Endodermal cell (in vitro differentiated cells): ENCODE measurements at places on chromosomes 2 and 18. TPM values are rescaled to one million over a fixed set of nuclear protein-coding genes. Genes with fewer than 3 reads are reported as not detected.

The CCDC74B gene
- 8.7 and 9.2 TPM in 2 replicates for total RNA-seq

- H3K36me3 ChIP-seq = no peaks in the 10 kb centered on the region
- H3K4me1 ChIP-seq = no peaks in the 10 kb centered on the region
- no peak overlapping the region for H3K4me3 ChIP-seq
- no peaks in the 10 kb centered on the region for H3K27me3 ChIP-seq
Measured at GRCh38 chr2:6452702-6453481, 412.8 kb downstream of the CMPK2 start.

DNA sequence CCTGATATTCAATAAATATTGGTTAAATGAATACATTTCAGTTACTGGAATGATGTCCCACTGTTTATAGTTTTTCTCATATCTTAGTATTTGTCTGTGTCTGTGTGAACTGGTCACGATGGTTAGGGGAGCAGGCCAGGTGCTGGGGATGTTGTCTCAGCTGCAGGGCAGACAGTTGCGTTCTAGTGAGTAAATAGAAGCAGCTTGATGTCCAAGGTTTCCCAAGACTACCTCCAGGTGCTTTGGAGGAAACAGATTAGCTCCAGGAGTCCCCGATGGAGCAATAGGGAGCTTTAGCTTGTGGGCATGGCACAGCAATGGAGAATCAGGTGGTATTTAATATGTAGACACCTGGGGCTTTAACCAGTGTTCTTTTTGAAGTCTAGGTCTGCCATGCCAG lies 75.5 kb downstream of the GULP1 start:
- H3K4me1 ChIP-seq = peaks cover 7% of the 10 kb centered on the region
- no peaks in the 10 kb centered on the region for H3K36me3 ChIP-seq
- H3K27me3 ChIP-seq = peaks cover 22% of the 10 kb centered on the region
- no peak overlapping the region for H3K4me3 ChIP-seq

GRCh38 chr2:45741161-45741850 lies 89.8 kb downstream of the PRKCE start:
- H3K4me1 ChIP-seq = no peaks in the 10 kb centered on the region
- H3K4me3 ChIP-seq = no peak overlapping the region
- H3K27ac ChIP-seq = no peak overlapping the region
- no peaks in the 10 kb centered on the region for H3K36me3 ChIP-seq
- no peak for DNase-seq

DNA sequence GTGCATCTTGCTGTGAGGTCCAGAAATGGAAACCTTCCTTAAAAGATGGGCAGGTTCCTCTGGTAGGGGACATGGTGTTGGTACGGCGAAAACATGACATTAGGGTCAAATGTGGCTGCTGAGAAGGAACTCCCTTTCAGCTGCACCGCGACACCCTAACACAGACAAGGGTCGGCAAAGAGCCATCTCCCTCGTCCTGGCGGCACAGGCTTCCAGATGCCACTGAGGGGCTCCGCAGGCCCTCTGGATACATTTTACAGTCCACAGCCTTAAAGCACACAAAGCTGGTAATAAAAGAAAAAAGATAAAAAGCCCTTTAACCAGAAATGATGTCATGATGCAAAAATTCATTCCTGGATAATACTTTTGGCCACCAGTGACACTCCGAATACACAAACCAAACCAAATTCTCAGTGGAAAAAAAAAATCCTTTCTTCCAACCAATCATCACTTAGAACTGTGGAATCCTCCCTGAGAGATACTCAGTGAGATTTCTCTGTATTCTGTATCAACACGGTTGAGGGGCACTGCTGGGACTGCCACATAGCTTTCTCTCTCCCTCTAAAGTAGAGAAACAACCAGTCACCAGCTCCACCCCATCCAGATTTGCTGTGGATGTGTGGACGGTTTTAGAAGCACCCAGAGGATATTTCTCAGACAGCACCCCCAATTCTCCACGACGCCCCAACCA lies 174.8 kb downstream of the HDAC4 start:
- no peaks in the 10 kb centered on the region for H3K27me3 ChIP-seq
- H3K27ac ChIP-seq = no peak overlapping the region
- H3K4me3 ChIP-seq = no peak overlapping the region

GRCh38 chr18:46596119-46596518 lies 60.9 kb downstream of the LOXHD1 start:
- no peaks in the 10 kb centered on the region for H3K27me3 ChIP-seq
- no peak overlapping the region for H3K27ac ChIP-seq
- H3K4me1 ChIP-seq = no peaks in the 10 kb centered on the region
- no peak overlapping the region for H3K4me3 ChIP-seq
- no peaks in the 10 kb centered on the region for H3K36me3 ChIP-seq
- no peak for DNase-seq

The ANKRD62 gene
- total RNA-seq = not detected in 2 replicates

GRCh38 chr2:24418166-24418841 lies 58.0 kb upstream of the ITSN2 start:
- peak; percentile 81 for DNase-seq
- no peaks in the 10 kb centered on the region for H3K27me3 ChIP-seq
- H3K4me1 ChIP-seq = no peaks in the 10 kb centered on the region
- H3K4me3 ChIP-seq = no peak overlapping the region
- no peak overlapping the region for H3K27ac ChIP-seq
- H3K36me3 ChIP-seq = no peaks in the 10 kb centered on the region

The PROM2 gene
- 2.2 and 2.3 TPM in 2 replicates for total RNA-seq

GRCh38 chr18:74895686-74896085 lies 298.0 kb downstream of the ZNF407 start:
- no peak overlapping the region for H3K27ac ChIP-seq
- no peak for DNase-seq
- H3K36me3 ChIP-seq = no peaks in the 10 kb centered on the region
- H3K4me1 ChIP-seq = peaks cover 3% of the 10 kb centered on the region
- H3K27me3 ChIP-seq = no peaks in the 10 kb centered on the region
- no peak overlapping the region for H3K4me3 ChIP-seq

GRCh38 chr2:31267437-31268120 lies 33.6 kb downstream of the EHD3 start:
- no peak overlapping the region for H3K4me3 ChIP-seq
- H3K27ac ChIP-seq = no peak overlapping the region
- H3K27me3 ChIP-seq = no peaks in the 10 kb centered on the region
- H3K36me3 ChIP-seq = peaks cover 4% of the 10 kb centered on the region
- no peak for DNase-seq
- H3K4me1 ChIP-seq = no peaks in the 10 kb centered on the region

- no peaks in the 10 kb centered on the region for H3K4me1 ChIP-seq
- H3K4me3 ChIP-seq = no peak overlapping the region
- H3K36me3 ChIP-seq = no peaks in the 10 kb centered on the region
Measured at GRCh38 chr2:71465356-71465755, 12.0 kb downstream of the DYSF start.

GRCh38 chr2:240525802-240526201 lies 32.0 kb downstream of the ANKMY1 start:
- H3K36me3 ChIP-seq = peaks cover 9% of the 10 kb centered on the region
- no peak overlapping the region for H3K27ac ChIP-seq
- H3K4me1 ChIP-seq = no peaks in the 10 kb centered on the region

The RNU2-63P gene
- total RNA-seq = 8.3 and 19.8 TPM in 2 replicates

- no peaks in the 10 kb centered on the region for H3K36me3 ChIP-seq
- H3K27me3 ChIP-seq = no peaks in the 10 kb centered on the region
- no peak for DNase-seq
- H3K27ac ChIP-seq = no peak overlapping the region
Measured at GRCh38 chr2:163647300-163647699, 88.5 kb downstream of the FIGN start.

- no peaks in the 10 kb centered on the region for H3K27me3 ChIP-seq
- H3K4me3 ChIP-seq = no peak overlapping the region
- no peaks in the 10 kb centered on the region for H3K36me3 ChIP-seq
- H3K4me1 ChIP-seq = no peaks in the 10 kb centered on the region
- DNase-seq = no peak
Measured at GRCh38 chr2:199764273-199764800, 86.7 kb downstream of the FTCDNL1 start.

DNA sequence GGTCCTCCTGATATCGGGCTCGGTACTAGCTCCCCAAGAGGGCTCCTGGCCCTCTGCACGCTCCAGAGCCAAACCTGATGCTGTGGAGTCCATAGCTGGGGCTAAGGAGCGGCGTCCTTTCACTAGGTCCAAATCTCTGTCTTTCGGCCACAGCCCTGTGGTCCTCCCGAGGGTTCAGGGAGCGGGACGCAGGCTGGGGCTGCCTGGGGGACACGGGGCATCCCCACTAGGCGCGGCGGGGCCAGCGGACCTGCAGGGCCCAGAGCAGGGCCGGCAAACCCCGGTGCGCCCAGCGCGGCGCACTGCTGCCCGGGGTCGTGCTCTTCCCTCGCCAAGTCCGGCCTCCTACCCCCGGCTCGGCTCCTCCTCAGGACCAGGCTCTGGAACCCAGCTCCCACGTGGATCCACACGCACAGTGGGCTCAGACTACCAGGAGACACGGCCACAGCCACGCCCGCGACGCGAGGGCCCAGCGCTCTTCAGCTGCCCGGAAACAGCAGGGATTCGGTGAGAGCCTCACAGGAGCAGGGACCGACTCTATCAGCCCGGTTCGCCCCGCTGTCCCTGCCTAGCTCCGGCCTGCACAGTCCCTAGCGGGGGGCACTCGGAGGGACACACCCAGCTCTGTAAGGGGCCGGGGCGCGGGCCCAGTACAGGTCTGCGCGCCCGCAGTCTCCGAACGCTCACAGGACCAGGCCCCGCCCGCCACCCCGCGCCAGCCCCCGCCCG lies 593 bp downstream of the ZNF514 start:
- H3K4me3 ChIP-seq = peak overlapping the region; percentile 85
- no peaks in the 10 kb centered on the region for H3K4me1 ChIP-seq
- peaks cover 25% of the 10 kb centered on the region for H3K36me3 ChIP-seq
- no peak overlapping the region for H3K27ac ChIP-seq
- DNase-seq = peak; percentile 81

DNA sequence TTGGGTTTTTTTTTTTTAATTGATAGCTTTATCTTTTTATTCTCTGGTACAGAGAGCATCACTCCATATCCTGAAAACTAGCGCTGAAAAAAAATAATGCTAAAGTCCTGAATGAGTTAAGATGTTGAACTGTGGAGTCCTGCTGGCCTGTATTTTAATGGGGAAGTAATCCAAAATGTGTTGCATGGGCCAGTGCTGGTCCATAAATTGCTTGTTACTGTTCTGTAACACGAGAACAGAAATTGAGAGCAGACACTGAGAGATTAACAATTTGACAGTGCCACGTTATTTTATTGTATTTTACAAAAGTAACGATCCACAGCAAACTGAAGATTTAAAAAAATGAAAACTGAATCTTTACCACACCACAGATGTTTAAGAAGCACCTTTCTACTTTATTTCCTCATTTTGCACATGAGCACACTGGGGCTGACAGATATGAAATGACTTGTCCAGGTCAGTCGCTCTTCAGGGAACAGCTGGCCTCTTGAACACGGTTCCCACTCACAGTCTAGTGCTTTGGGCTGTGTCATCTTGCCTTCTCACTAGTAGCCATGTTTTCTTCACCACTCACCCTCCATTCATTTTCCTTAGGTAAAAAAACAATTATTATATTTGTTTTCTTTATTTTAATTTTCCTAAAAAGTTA lies 35.3 kb downstream of the ZCCHC2 start:
- no peak for DNase-seq
- H3K4me1 ChIP-seq = no peaks in the 10 kb centered on the region
- H3K4me3 ChIP-seq = no peak overlapping the region

GRCh38 chr2:201960305-201960704 lies 73.3 kb upstream of the FZD7 start:
- H3K27me3 ChIP-seq = no peaks in the 10 kb centered on the region
- H3K4me3 ChIP-seq = no peak overlapping the region
- no peak for DNase-seq
- no peak overlapping the region for H3K27ac ChIP-seq

The CD28 gene
- not detected in 2 replicates for total RNA-seq

The ACVR1C gene
- 0.59 and 0.75 TPM in 2 replicates for total RNA-seq

DNA sequence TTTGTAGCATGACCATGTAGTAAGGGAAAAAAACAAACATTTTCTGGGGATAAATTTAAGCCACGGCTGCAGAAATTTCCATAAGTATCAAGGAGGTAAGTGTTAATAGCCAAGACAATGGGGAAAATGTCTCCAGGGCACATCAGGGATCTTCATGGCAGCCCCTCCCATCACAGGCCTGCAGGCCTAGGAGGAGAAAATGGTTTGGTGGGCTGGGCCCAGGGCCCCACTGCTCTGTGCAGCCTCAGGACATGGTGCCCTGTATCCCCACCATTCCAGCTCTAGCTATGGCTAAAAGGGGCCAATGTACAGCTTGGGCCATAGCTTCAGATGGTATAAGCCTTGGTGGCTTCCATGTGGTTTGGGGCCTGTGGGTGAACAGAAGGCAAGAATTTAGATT lies 271.8 kb downstream of the PID1 start:
- no peaks in the 10 kb centered on the region for H3K36me3 ChIP-seq
- H3K4me1 ChIP-seq = no peaks in the 10 kb centered on the region
- no peak overlapping the region for H3K4me3 ChIP-seq
- no peaks in the 10 kb centered on the region for H3K27me3 ChIP-seq
- DNase-seq = no peak
- H3K27ac ChIP-seq = no peak overlapping the region

DNA sequence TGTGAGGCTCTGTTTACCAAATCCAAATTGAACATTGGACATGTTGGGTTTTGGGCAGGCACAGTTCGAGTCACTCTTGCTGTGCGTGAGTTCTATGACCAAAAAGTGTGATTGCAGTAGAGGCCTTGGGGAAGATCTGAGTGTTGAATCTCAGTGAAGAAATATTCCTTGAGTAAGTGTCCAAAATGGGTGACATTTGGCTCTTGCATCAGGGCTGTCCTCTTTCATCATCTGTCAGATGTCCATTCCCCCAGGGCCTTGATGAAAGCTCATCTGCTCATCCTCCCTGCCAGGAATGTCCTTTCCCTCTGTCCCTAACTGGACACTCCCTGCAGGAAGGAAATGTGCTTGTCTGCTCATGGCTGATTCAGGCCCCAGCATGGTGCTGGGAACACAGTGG lies 6.4 kb upstream of the SFTPB start:
- DNase-seq = no peak
- H3K27me3 ChIP-seq = no peaks in the 10 kb centered on the region
- H3K4me1 ChIP-seq = no peaks in the 10 kb centered on the region
- H3K36me3 ChIP-seq = no peaks in the 10 kb centered on the region
- no peak overlapping the region for H3K27ac ChIP-seq

- H3K36me3 ChIP-seq = no peaks in the 10 kb centered on the region
- no peaks in the 10 kb centered on the region for H3K27me3 ChIP-seq
- H3K4me1 ChIP-seq = no peaks in the 10 kb centered on the region
- H3K4me3 ChIP-seq = no peak overlapping the region
Measured at GRCh38 chr18:62045316-62045715, 141.5 kb downstream of the PIGN start.

- no peak overlapping the region for H3K4me3 ChIP-seq
- DNase-seq = no peak
Measured at GRCh38 chr2:29401994-29402393, 286.8 kb downstream of the CLIP4 start.

- peaks cover 46% of the 10 kb centered on the region for H3K36me3 ChIP-seq
- DNase-seq = no peak
- H3K27me3 ChIP-seq = no peaks in the 10 kb centered on the region
- H3K27ac ChIP-seq = no peak overlapping the region
- peaks cover 8% of the 10 kb centered on the region for H3K4me1 ChIP-seq
- H3K4me3 ChIP-seq = no peak overlapping the region
Measured at GRCh38 chr2:44325897-44326296, 35.4 kb downstream of the PREPL start.

DNA sequence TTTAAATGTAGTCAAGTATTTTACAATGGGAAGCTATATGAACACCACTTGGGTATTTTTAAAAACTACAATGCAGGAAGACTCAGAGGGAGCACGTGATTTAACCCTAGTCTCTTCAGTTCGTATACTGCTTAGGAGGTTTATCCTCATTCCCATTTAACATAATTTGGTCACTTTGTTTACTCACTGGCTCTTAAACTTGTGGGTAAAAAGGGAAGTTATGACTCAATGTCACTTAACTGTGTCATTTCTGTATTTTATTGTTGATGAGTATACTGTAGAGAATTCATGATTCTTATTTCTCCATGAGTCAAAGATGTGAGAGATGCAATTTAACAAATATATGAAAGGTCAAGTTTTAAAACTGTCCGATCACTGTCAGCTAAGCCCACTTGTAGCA lies 48.2 kb downstream of the SLC66A3 start:
- H3K27ac ChIP-seq = no peak overlapping the region
- DNase-seq = no peak

The CFAP221 gene
- 7.1 and 10.0 TPM in 2 replicates for total RNA-seq
